ENCODE measurements at places on chromosomes 1 and 21. TPM values are rescaled to one million over a fixed set of nuclear protein-coding genes. Genes with fewer than 3 reads are reported as not detected.

CSF1 gene
- 22.4 TPM for total RNA-seq

SMCP gene
- not detected for total RNA-seq

NMNAT1 gene
- total RNA-seq: 8.1 TPM

HCRTR1 gene
- total RNA-seq: not detected

CBR3 gene
- 24.1 TPM for total RNA-seq

LCE1E gene
- total RNA-seq: not detected

RGS5 gene
- total RNA-seq: 1.0 TPM
